ENCODE measurements at places on chromosomes 1 and 21.

GRCh38 chr1:97781762-97782337 is 139.0 kb downstream of the DPYD start:
- DNase-seq: no peak

- no peak for DNase-seq
Observed at GRCh38 chr21:15121655-15122120, 56.9 kb upstream of the NRIP1 start.

GRCh38 chr1:58768971-58769808 is 14.7 kb downstream of the JUN start:
- no peak for DNase-seq

GRCh38 chr1:26218906-26219494 is 15.0 kb upstream of the CEP85 start:
- DNase-seq: no peak

DNA sequence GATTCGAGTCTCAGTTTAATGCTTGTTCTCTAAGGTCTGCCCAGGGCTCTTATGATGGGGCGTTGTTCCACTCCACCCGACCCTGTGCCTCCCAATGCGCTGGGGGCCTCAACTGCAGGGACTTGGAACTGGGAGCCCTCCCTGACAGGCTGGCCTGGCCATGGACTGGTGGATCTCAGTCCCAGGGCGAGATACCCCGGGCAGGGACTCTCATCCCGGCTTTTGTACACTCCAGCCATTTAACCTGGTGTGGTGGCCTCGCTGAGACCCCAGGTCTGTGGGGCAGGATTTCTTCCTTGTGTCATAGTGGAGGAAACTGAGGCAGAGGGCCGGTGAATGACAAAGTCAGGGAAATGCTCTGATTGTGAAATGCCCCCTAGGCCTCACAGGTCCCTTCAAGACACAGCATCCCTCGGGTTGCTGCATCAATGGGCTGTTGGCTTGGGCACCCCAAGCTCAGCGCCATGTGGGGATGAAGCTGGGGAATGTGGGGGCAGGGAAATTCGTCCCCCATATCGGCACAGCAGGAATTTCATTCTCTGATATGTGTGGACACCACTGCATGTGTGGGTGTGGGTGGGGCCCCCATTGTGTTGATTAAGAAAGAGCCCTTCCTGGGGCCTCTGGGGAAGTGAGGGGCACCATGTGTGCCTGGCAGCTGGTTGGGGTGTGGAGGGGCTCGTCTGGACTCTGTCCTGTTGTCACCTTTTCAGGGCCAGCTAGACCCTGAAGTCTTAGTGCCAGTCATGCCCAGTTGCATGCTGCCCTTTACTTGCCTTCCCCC is 19.9 kb upstream of the ZNF678 start:
- no peak for DNase-seq

DNA sequence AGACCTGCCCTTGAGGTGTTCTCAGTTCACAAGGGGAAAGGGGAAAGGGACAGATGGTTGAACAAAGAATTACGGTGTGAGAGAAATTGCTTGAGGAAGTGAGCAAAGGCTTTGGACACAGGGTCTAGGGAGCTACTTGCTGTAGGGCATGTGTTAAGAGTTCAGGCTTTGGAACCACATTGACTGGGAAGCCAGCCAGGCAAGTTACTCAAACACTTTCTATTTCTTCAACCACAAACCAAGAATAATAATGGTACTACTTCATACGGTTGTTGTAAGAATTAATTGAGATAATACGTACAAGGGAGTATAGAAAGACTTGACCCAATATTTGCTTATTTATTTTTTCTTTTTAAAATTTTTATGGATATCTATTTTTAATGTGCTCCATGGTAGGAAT is 26.6 kb downstream of the AK4 start:
- DNase-seq: no peak

DNA sequence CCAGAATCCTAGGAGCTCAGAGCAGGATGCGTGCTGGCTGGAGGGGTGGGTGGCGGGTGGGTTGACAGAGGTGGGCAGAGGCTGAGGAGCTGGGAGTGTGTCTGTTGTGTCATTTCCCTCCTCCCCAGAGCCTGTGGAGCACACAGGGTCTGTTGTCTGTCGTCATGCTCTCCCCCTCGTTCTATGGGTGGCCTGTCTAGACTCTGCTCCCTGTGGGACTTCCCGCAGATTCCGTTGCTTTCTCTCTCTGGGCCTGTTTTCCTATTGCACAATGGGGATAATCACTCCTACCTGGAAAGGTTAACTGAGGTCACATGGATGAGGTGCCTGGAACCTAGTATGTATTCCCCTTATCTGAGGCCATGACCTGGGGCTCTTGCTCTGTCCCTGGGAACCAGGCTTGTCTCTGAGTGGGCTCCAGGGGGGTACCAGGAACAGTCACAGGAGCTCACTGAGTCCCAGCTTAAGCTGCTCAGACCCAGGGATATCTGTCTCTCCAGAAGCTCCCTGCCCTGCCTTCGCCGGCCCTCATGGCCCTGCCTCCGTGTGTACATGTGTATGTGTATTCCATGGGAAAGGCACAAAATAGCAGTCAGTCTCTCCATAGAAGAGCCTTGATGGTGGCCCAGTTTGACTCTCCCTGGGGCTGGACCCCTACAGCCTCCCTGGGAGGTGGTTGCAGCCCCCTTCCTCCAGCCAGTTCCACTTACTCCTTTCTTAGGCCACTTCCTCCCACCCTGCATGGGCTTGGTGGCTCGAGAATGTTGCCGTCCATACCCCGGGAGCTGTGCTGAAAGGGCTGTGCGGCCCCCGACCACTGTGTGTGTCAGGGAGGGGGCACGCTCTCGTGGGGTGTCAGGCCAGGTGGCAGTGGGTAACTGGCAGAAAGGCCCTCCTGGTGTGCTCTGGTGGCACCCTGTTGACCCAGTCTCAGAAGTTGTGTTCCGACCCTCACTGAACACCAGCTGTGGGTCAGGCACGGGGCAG is 17.9 kb downstream of the PTPRF start:
- no peak for DNase-seq

- no peak for DNase-seq
Observed at GRCh38 chr1:59295618-59296017, 1.3 kb upstream of the FGGY start.

DNA sequence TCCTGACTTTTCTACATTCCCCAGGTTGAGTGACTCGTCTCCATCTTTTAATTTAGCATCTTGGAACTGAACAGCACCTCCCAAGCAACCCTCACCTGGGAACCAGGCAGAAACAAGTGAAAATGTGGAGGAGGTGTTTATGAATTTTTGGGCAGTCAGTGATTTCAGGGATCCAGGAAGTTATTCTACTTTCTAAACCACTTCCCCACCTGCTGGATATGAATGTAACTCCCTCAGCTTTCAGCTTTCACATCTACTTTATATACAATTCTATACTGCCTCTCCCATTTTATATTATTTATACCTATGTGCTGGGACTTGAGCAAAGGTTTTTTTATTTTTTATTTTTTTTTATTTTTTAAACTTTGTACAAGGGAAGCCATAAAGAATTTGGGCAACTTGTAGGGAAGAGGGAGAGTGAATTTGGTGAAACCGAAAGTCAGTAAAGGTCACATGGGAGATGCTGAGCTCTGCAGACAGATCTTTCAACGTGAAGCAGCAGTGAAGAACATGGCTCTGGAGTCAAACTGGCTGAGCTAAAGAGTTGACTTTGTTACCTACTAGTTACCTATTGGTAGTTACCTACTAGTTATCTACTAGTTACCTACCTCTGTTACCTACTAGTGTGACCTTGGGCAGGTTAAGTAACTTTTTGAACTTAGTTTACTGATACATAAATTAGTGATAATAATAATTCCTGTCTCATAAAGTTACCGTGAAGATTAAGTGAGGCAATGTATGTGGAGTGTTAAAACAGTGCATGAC is 45.5 kb downstream of the DDR2 start:
- DNase-seq: no peak

DNA sequence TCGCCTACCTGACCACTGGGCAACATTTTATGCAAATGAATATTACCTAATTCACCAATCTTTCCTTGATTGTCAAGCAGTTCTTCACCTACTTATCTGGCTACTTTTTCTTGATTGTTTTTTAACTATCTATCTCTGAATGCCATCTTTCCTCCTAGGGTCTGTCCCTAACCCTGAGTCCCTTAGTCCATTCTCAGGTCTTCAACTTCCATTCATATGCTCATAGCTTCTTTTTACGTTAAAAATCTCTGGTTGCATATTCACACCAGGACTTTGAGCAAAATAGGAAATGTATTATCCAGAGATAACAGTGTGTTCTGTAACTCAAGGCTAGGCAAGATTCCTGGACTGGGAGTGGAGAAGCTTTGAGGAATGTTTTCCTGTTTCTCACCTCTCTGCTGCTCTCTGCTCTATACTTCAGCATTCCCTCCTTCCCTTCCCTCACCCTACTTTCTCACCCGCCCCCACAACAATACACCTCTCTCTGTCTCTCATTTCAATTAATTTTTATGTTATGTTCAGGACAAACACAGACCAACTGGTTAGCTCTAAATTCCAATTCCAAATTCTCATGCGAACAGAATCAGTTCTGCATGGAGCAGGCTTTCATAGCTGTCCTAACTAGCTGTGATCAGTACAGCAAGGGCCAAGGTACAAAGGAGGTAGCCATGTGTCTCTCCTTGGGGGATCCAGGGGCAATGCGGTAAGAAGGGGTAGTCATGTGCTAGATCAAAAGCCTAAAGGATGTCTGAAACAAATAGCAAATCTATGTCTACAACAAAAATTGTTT is 278.4 kb downstream of the USH2A start:
- no peak for DNase-seq

- DNase-seq: no peak
Observed at GRCh38 chr1:204147406-204148383, 4.1 kb downstream of the ETNK2 start.

DNA sequence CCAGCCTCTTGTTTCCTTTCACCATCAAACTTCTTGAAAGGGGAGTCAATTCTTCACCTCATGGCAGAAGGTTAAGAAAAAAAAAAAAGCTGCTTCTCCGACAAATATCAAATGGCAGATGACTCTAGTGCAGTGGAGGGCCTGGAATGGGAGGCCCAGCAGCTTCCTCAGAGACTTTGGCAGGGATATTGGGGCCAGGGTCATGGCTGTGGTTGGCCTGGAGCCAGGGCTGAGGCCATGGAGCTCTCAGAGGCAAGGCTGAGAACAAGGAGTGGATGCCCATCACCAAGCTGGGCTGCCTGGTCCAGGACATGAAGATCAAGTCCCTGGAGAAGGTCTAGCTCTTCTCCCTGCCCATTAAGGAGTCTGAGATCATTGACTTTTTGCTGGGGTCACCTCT is 18.7 kb downstream of the MTF1 start:
- DNase-seq: no peak

GRCh38 chr1:22778408-22778807 is 67.8 kb downstream of the EPHB2 start:
- no peak for DNase-seq

GRCh38 chr1:111104981-111105380 is 34.9 kb downstream of the DRAM2 start:
- no peak for DNase-seq

DNA sequence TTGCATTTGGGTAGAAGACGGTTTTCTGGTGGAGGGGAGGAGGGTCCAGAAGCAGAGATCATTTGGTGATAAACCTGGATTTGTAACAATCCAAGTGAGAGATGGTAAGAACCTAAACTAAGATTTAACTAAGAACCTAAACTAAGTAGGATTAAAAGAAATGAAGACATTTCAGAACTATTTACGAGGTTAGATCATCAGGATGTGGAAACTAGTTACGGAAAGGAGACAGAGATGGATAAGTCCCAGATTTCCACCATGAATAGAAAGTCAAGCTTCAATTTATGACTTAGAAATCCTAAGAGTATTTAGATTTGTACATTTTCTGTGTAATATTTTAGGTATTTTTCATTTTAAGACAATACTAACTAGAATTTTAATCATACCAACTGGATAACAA is 86.3 kb downstream of the SEC16B start:
- no peak for DNase-seq

- DNase-seq: no peak
Observed at GRCh38 chr1:66182026-66182425, 351.9 kb upstream of the SGIP1 start.

- DNase-seq: no peak
Observed at GRCh38 chr1:101769520-101769919, 227.2 kb downstream of the OLFM3 start.

DNA sequence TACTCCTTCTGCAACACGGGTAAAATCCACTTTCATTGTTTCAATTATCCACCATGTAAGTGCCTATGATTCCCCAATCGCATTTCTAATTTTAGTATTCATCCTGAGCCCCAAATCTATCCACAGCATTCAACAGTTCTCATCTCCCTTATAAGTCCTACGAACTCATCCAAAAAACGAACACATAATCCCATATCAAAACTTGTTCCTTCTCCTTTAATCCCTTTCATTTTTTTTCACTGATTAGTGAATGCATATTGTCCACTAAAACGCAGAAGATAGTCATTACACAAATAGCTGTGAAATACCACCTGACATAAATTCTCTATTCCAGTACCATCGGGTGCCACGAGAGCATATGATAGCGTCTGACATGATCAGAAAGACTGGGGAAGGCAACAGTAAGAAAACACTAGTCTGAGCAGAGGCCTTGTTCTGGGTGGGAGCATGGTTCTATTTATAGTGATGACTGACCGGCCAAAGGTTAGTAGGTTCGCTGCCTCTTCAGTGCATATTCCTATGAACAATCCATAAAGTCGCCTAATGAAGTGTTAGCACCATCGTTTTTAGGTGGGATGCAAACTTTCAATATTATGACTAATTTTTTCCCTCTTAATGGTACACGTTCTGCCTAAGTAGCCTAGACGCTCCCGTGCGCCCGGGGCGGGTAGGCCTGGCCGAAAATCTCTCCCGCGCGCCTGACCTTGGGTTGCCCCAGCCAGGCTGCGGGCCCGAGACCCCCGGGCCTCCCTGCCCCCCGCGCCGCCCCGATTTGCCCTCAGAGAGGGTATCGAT is 648 bp downstream of the ATP5PF start:
- peak; percentile 14 for DNase-seq

DNA sequence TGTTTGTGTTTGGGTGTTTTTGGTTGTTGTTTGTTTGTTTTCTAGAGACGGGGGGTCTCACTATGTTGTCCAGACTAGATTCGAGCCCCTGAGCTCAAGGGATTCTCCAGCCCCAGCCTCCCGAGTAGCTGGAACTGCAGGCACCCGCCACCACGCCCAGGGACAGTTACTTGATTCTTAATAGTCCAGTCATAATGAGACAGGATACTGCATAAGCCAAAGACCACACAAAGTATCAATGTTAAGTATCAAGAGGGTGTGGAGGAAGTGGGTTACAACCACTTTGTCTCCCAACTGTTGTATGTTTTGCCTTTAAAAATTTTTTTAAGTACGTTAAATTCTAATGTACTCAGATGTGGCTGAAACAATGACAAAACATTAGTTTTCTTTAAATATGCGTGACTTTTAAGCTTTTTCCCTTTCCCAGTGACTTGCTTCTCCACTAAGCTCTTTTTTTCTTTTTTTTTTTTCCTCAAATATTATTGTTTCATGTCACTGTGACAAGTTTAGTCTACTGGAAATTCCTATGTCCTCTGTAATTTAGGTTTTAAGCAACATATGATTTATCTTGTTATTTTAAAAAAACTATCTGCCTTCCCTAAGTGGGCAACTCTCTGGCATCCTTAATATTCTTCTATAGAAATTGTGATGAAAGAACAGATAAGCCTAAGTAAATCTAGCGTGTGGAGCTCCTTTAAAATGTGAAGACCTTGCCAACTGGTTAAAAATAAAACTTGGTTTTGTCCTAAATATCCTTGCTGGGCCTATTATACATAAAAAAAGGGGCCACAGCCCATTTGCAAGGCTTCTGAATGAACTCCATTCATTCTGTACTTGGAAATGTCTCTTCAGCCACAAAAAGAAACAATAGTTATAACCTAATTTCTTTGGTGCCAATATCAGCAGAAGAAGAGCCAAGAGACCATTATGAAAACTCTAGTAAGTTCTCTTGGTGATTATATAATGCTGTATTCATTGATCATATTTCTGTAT is 56.2 kb upstream of the DPH5 start:
- DNase-seq: no peak

GRCh38 chr1:154884869-154885701 is 15.0 kb upstream of the KCNN3 start:
- DNase-seq: no peak

Data from stimulated activated CD8-positive, alpha-beta memory T cell treated with anti-CD3 and anti-CD28 coated beads, Interleukin-4, amount 100 ng/mL, for 4 hours (primary cell).